ENCODE measurements at places on chromosomes 3 and 15. TPM values are rescaled to one million over a fixed set of nuclear protein-coding genes. Genes with fewer than 3 reads are reported as not detected.

DNA sequence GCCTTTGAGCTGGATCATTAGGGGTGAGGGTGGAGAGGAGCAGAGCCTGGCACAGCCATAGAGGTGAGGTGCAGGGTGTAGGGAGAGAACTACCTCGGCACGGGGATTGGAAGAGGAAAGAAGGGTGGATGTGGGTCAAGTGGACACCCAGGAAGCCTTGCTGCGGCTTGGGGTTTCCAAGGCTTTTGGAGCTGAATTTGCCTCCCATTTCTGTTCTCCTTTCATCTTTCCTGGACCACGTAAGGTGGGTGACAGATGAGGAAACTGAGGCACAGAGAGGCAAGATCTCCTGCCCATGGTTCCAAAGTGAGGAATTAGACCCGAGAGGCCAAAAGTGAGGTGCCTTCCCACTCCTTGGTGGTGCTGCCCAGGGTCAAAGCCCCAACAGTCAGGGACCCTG lies 35.4 kb upstream of the SFMBT1 start:
- DNase-seq: no peak

DNA sequence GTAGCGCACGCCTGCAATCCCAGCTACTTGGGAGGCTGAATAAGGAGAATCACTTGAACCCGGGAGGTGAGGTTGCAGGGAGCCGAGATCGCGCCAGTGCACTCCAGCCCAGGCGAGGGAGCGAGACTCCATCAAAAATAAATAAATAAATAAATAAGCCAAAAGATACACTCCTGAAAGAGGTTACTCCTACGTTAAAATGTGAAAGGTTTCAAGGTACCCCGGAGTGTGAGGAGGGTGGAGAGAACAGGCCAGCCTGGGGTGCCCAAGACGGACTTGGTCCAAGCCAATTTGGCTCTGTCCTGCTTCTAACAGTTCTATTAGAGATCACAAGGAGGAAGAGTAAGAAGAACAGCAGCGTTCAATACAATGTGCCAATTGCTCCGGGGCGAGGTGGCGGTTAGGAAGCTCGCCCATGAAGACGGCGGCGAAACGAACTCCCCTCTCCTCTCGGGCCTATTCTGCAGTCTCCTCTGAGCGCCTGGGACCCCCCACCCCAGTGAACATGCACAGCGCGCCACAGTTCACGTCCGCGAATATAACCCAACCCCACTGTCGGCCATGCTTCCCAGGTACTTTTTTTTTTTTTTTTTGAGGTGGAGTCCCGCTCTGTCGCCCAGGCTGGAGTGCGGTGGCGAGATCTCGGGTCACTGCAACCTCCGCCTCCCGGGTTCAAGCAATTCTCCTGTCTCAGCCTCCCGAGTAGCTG lies 942 bp downstream of the ELP6 start:
- DNase-seq: peak; percentile 31

GRCh38 chr3:184059424-184059823 lies 6.6 kb downstream of the HTR3C start:
- DNase-seq: no peak

DNA sequence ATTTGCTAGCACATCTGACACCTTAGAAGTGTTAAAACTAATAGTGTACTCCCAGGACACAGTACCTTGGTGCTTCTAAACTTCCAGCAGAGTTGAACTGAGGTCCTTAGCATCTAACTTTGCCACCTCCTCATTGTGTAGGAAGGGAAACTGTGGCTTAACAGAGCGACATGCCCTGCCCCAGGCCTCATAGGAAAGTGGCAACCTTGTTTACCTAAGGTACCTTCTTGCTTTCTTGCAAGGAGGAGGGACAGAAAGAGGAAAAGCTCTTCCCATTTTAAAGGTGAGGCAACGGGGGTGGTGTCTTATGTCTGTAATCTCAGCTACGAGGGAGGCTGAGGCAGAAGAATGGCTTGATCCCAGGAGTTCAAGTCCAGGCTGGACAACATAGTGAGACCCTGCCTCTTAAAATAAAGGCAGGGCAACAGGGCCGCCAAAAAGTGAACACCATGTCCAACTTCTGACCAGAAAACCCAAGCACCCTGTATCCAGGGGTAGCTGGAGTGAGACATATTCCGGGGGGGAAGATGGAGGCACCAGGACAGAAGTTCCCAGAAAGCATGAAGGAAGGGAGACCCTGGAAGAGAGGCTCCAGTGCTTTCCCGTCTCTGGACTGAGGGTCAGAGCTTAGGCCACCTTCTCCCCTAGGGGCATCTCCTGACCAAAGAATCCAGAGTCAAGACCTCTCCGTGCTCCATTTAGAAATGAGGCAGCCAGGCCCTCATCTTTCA lies 540 bp upstream of the KLHL40 start:
- no peak for DNase-seq

The ROPN1B gene
- polyA plus RNA-seq: 1.6 TPM

The HRH1 gene
- polyA plus RNA-seq: 2.0 TPM

DNA sequence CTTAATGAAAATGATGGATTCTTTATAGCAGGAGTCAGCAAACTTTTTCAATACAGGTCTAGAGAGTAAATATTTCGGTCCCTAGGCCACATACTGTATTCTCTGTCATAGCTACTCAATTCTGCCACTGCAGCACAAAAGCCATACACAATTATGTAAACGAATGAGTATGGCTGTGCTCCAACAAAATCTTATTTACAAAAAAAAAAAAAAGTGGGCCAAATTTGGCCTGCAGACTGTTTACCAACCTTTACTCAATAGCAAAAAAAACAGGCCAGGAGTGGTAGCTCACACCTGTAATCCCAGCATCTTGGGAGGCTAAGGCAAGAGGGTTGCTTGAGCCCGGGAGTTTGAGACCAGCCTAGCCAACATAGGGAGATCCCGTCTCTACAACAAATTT lies 41.1 kb downstream of the TTBK2 start:
- no peak for DNase-seq

The TTLL13 gene
- polyA plus RNA-seq: 0.45 TPM

GRCh38 chr3:119542168-119542767 lies 17.1 kb downstream of the CD80 start:
- no peak for DNase-seq

The CTDSPL gene
- polyA plus RNA-seq: 102 TPM

The GOLGA8N gene
- 35.4 TPM for polyA plus RNA-seq

DNA sequence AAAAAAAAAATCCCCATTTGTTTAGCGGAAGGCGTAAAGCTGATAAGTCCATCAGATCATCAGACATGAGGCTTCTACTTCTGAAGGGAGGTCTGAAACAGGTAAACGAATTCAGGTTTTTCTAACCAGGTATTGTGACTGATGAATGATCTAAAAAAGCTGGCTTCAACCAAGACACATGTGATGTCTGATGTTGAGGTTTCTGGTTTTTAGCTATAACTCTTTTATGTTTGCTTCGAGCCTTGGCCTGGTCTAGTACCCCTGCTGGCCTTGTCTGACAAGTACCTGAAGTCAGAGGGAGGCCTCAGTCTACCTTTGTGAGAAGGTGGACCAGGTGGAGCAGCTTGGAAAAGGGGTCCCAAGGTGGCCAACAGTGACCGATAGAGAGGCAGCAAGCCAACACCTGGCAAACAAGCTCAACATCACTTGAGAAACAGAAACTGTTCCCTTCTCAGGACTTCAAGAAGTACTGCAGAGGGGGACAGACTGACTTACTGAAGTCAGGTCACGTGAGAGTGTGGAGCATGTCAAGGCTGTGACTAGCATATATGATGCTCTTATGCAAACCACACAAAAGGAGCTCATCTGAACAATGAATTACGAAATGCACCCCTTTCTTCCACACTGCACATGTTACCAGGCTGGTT lies 33.0 kb upstream of the CA12 start:
- DNase-seq: no peak

GRCh38 chr3:134372396-134373270 lies 1.6 kb downstream of the AMOTL2 start:
- DNase-seq: no peak

DNA sequence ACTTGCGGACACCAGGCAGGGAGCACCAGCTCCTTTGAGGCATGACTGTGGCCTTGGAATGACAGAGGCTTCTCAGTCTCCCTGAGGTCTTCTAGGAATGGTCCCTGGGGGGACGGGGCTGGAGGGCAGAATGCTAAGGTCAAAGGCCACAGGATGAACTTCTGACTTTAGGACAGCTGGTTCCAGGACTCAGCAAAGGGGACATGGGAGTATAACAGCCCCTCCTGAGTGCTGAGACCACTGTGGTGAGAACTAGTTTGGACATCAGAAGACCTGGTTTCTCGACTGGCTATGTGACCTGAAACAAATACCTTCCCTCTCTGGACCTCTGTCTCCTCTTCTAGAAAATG lies 17.8 kb downstream of the ITGA11 start:
- no peak for DNase-seq

DNA sequence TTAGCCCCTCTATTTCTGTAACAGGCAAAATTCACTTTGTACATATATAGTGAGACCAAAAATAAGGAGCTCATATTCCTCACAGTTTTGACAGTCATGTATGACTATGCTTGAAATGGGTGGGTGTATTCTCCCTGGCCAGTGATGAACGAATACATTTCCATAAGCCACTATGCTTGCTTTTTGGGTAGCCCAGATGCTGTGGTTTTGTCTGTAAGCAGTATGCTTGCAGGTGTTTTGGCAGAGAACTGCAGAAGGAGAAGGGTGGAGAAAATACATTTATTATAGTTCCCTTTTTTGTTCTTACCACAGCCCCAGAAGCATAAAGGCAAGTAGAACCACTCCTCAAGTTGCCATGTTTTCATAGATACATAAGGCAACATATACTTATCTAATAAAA lies 131.2 kb downstream of the RBMS3 start:
- no peak for DNase-seq

The BSN gene
- 1.7 TPM for polyA plus RNA-seq

The SETMAR gene
- 36.4 TPM for polyA plus RNA-seq

GRCh38 chr3:42682301-42683070 lies 2.9 kb upstream of the KLHL40 start:
- DNase-seq: no peak

- no peak for DNase-seq
Observed at GRCh38 chr15:51341366-51342226, at the start of gene GLDN. Gene GLDN (plus strand): TSS chr15:51341655. CDS start chr15:51341685, 30 bp downstream.

DNA sequence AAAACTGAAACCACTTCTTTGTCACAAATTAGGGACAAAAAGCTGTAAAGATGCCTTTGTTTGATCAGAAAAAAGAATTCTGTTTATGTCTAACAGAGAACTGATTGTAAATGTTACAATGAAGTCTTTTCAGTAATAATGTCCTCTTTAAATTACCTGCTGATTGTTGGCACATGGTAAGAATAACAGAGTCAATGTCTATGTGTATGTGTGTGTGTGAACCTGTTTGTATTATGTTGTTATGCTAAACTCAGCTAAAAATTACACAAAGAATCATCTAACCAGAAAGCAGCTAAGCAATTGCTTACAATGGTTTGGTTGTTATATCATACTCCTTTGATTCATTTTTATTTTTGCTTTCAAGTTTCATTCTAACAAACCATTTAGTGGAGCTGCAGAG lies 159.1 kb upstream of the PDZRN3 start:
- DNase-seq: no peak

The SLC28A1 gene
- 7.5 TPM for polyA plus RNA-seq

GRCh38 chr15:63076714-63077046 lies 34.1 kb downstream of the TPM1 start:
- no peak for DNase-seq

GRCh38 chr15:64985366-64986033 lies 4.2 kb downstream of the SPG21 start:
- no peak for DNase-seq

DNA sequence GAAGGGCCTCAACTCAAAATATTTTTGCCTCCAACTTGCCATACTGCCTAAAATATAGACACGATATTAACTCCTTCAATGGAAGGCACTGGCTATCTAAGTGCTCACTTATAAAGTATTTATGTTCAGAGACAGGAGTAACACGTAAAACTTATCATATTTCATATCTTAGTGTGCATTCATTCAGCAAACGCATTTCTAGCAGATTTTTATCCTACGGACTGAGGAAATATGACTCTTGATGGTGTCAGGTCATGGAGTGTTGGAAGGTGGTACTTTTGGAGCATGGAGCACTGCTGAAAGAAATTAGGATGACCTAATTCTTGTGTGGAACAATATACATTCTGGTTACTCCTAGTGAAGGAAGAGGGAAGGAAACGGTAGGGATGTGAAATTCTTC lies 43.8 kb upstream of the LEKR1 start:
- no peak for DNase-seq

- no peak for DNase-seq
Observed at GRCh38 chr3:115552007-115552406, 71.3 kb upstream of the GAP43 start.

The CYP11A1 gene
- polyA plus RNA-seq: 1.2 TPM

- DNase-seq: no peak
Observed at GRCh38 chr15:56963710-56964109, 45.3 kb downstream of the TCF12 start.

The KCTD6 gene
- polyA plus RNA-seq: 39.8 TPM

DNA sequence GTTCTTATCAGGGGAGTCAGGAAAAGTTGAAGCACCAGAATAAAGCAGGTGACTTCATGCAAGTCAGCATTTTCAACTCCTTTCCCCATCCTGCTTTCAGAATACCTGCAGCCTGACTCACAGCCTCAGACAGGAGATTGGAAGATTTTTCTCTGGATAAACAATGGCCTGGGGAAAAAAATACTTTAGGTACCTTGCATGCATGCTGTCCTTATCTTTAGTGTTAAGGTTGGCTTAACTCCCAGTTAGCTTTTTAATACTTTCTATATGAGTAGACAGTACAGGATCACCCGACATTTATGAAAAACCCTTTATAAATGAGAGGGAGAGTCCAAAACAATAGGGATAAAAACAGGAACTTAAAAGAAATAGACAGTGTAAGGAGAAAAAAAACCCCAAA lies 53.6 kb downstream of the PAK2 start:
- peak; percentile 18 for DNase-seq

The TMEM212 gene
- 0.32 TPM for polyA plus RNA-seq

The PLA2G4B gene
- polyA plus RNA-seq: 16.4 TPM

The MOBP gene
- polyA plus RNA-seq: 0.22 TPM

The PLEKHO2 gene
- 15.5 TPM for polyA plus RNA-seq

The ITGB5 gene
- polyA plus RNA-seq: 85.0 TPM

GRCh38 chr3:36763850-36764703 lies at the start of gene DCLK3:
Gene DCLK3 (minus strand): TSS chr3:36764553. CDS start chr3:36764263, 290 bp downstream.
- DNase-seq: peak; percentile 24

The GOLGA6L9 gene
- polyA plus RNA-seq: 30.7 TPM

DNA sequence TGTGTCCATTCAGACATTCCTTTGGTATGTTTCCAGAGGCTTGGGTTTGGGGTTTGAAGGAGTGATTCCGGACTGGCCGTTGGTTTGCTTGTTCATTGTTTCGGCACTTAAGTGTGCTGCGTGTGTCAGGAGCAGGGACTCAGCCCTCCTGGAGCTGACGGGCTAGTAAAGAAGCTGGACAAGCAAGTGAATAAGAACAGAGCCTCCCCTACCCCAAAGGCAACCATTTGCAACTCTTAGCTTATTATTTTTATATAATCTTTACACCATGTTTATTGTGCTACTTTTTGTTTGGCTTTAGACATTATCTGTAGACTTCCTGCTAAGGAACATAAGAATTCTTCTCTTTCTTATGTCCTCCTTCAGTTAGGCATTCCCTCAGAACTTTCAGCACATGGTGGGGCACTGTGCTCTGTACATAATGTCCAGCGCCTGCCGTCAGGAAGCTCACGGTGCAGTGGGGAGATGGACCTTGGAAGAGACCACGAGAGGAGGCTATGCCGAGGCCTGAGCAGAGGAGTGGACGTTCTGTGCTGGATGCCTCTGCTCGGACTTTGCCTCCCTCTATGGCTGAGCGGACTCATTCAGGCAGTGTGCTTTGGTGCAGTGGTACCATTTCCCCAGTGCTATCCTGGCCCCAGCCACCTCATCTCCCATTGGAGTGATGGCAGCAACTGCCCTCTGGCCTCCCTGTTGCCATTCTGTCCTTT lies 65.4 kb downstream of the EEFSEC start:
- no peak for DNase-seq

Measured in left kidney (tissue), 8 donors.